ENCODE measurements at places on chromosomes 6 and 20. TPM values are rescaled to one million over a fixed set of nuclear protein-coding genes. Genes with fewer than 3 reads are reported as not detected.

GRCh38 chr6:999552-999951 lies 306.6 kb upstream of the EXOC2 start:
- DNase-seq = no peak

DNA sequence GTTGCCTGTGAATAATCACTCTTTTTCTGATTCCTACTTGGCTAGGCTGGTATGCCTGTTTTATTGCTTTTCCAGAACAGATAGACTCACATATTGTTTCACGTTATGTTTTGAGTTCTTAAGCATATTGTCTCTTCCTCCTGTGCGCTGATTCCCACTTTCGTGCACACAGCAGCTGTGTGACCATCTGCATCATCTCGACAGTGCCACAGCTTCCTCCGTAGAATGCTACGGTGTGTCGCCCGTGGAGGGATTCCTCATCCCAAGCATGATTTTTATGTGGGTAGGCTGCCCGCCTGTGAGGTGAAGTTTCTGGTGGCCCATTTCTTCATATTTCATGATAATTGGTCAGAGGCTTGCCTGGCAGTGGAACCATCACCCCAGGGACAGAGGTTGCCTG lies 31.8 kb downstream of the PLCB4 start:
- no peak for DNase-seq

GRCh38 chr6:10386220-10386619 lies 28.7 kb downstream of the TFAP2A start:
- no peak for DNase-seq

- no peak for DNase-seq
Measured at GRCh38 chr20:44040202-44040915, 125.7 kb downstream of the TOX2 start.

DNA sequence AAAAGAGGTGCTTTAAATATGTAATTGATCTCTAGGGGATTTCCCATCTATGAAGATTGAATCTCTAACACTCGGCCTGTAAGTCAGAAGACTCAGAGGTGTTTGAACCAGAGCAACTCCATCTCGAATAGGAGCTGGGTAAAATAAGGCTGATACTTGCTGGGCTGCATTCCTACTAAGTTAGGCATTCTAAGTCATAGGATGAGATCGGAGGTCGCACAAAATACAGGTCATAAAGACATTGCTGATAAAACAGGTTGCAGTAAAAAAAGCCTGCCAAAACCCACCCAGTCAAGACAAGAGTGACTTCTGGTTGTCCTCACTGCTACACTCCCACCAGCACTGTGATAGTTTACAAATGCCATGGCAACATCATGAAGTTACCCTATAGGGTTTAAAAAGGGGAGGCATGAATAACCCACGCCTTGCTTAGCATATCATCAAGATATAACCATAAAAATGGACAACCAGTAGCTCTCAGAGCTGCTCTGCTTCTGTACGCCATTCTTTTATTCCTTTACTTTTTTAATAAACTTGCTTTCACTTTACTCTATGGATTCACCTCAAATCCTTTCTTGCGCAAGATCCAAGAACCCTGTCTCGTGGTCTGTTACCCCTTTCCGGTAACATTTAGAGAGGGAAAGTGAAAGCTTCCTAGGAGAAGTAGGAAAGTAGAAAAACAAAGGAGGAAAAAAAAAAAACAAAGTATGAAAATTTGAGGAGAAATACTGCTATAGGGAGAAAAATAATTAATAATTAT lies 129.7 kb upstream of the PHACTR1 start:
- DNase-seq = peak; percentile 45

DNA sequence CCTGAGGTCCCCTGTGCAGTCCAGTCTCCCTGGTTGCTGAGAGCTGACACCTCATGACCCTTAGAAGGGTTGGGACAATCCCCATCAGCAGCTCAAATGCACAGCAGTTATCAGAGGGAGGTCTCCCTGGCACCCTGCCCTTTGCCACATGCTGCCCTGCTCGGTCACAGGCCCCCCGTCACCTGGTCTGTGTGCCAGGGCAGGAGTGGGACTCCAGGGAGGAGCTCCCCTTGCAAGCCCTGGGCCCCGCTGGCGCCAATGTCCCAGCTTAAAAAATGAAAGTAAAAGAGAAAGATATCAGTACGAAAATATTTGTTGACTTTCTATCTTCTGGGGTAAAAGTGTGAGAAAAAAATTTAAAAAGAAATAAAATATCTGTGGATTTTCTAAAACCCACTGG lies 68.1 kb upstream of the SLC22A16 start:
- DNase-seq = peak; percentile 15

DNA sequence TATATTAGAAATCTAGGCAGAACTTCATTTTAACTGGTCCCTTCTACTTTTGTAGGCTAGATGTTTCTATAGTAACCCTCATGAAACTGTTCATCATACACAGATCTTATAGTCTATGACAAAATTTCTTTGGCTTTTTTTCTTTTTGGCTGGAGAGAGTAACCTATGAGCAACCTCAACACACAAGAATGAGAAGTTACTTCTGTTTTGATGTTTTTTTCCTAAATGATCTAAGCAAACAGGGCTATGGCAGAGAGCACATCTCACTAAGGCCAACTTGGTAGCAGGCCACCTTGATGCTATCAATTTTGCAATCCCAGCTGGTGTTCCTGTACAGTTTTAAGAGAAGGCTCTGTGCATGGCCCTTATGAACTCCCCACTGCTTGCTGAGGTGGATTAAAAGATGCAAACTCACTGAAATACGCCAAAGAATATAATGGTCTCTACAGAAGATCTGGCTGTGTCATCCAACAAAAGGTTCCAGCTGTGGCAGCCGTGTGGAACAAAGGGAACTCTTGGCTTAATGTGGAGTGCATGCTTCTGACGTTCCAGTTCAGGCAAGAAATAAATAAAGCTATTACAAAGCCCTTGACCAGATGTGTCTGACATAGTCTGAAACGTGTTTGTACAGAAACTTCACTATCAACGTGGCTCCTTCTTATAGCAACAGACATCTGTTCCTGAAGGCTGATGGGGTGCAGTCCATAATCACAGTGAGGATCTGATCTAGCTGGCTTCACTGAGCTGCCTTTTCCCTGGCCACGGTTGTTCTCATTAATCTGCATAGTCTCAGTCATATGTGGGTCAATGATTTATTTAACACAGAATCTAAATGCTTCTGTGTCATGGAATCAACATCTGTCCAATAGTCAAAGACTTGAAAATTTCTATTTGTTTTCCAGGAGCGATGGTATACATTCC lies 481.1 kb downstream of the BMP2 start:
- DNase-seq = no peak

- no peak for DNase-seq
Measured at GRCh38 chr20:59920944-59921343, 12.5 kb downstream of the SYCP2 start.

The ILRUN gene
- total RNA-seq = 42.2 TPM

The RIPOR3 gene
- 29.3 TPM for total RNA-seq

The SPATS1 gene
- not detected for total RNA-seq

The ANKRD6 gene
- total RNA-seq = 1.3 TPM

The TENT5A gene
- 22.9 TPM for total RNA-seq

The METTL24 gene
- not detected for total RNA-seq

The TCF21 gene
- 1.3 TPM for total RNA-seq

Measured in fibroblast of villous mesenchyme (primary cell).